Vagina (tissue), 2 donors: ENCODE measurements at places on chromosomes 2 and 18. TPM values are rescaled to one million over a fixed set of nuclear protein-coding genes. Genes with fewer than 3 reads are reported as not detected.

- H3K27me3 ChIP-seq: no peaks in the 10 kb centered on the region
- no peak overlapping the region for H3K27ac ChIP-seq
- no peak for DNase-seq
- no peaks in the 10 kb centered on the region for H3K4me1 ChIP-seq
- no peaks in the 10 kb centered on the region for H3K36me3 ChIP-seq
These were observed 4.3 kb upstream of the GPR45 start for GRCh38 chr2:105237045-105237765.

GRCh38 chr2:107001964-107002696 is 116.2 kb upstream of the ST6GAL2 start:
- no peaks in the 10 kb centered on the region for H3K27me3 ChIP-seq
- no peaks in the 10 kb centered on the region for H3K4me1 ChIP-seq
- no peaks in the 10 kb centered on the region for H3K36me3 ChIP-seq
- DNase-seq: no peak
- H3K4me3 ChIP-seq: no peak overlapping the region

DNA sequence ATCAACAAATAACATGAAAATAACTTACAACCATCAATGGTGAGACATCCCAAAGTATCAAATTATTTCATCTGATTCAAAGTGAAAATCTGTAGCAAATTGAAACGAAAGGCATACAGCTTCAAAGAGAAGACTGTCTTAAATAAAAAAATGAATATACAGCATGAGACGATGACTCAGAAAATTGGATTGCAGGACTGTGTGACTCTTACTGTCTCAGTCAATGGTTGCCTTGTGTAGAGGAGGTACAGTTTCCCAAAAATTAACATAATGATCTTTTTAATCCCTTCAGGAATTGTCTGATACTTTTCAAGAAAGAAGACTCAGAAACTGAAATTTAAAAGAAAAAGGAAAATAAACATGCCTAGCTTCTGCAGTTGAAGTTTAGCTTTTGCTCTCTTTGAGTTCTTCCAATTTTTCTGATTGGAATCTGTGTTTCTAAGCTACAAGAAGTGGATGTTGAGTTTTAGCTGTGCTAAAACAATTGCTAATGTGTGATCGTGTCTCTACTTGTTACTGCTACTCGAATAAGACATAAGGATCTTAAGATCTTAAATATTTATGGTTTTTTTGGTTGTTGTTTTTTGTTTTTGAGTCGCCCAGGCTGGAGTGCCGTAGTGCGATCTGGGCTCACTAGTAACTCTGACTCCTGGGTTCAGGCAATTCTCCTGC is 41.1 kb upstream of the EPB41L3 start:
- H3K27me3 ChIP-seq: no peaks in the 10 kb centered on the region
- no peak overlapping the region for H3K4me3 ChIP-seq
- DNase-seq: no peak
- H3K36me3 ChIP-seq: no peaks in the 10 kb centered on the region

DNA sequence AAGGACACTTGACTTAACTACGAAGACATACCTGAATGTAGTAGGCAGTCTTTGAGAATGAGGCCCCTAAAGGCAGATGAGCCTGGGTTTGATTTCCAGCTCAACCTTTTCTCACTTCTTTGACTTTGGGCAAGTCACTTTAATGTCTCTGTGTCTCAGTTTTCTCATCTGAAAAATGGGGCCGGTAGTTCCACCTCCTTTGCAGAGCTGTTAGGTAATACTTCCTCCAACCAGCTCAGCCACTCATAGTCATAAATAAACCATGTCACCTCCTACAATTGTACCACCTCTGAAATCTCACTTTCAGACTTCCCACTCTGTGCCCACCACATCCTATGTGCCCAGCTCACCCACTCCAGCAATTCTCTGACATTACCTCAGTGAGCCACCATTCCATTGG is 10.4 kb downstream of the ARHGAP25 start:
- H3K4me3 ChIP-seq: no peak overlapping the region
- H3K4me1 ChIP-seq: peaks cover 7% of the 10 kb centered on the region
- no peak overlapping the region for H3K27ac ChIP-seq
- no peaks in the 10 kb centered on the region for H3K36me3 ChIP-seq

GRCh38 chr2:65061146-65061909 is 5.1 kb downstream of the CEP68 start:
- no peak for DNase-seq
- no peaks in the 10 kb centered on the region for H3K36me3 ChIP-seq
- H3K4me3 ChIP-seq: no peak overlapping the region
- no peaks in the 10 kb centered on the region for H3K27me3 ChIP-seq
- H3K4me1 ChIP-seq: peaks cover 94% of the 10 kb centered on the region

DNA sequence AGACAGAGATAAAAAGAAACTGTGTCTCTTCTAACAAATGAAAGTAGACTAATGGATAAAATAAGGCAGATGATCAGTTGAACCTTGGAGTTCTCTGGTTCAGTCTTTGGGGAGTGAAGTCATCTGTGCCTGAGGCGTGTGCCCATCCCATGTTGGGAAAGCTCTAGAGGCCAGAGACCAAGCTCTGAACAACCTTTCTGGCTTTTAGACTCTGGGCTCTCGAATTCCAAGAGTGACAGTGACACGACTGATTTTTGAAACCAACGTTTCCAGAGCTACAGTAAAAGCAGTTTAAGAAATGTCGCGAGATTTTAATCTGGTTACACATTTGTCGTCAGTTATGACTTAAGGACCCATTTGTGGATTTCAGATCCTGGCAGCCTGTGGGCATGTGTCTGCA is 83.7 kb upstream of the APCDD1 start:
- no peak overlapping the region for H3K4me3 ChIP-seq
- DNase-seq: no peak

- no peak overlapping the region for H3K4me3 ChIP-seq
- H3K27ac ChIP-seq: no peak overlapping the region
- no peak for DNase-seq
- H3K27me3 ChIP-seq: no peaks in the 10 kb centered on the region
- H3K36me3 ChIP-seq: no peaks in the 10 kb centered on the region
These were observed 2.9 kb upstream of the PTPN4 start for GRCh38 chr2:119756837-119757236.

Gene GPR45
- total RNA-seq: not detected

Gene SOWAHC
- total RNA-seq: 25.5 TPM

Gene SF3B6
- total RNA-seq: 82.3 TPM

Gene VWA3B
- total RNA-seq: not detected

Gene CD8B
- total RNA-seq: 10.6 TPM

Gene EMILIN2
- total RNA-seq: 26.8 TPM
